ENCODE measurements at places on chromosomes 3 and 15.

DNA sequence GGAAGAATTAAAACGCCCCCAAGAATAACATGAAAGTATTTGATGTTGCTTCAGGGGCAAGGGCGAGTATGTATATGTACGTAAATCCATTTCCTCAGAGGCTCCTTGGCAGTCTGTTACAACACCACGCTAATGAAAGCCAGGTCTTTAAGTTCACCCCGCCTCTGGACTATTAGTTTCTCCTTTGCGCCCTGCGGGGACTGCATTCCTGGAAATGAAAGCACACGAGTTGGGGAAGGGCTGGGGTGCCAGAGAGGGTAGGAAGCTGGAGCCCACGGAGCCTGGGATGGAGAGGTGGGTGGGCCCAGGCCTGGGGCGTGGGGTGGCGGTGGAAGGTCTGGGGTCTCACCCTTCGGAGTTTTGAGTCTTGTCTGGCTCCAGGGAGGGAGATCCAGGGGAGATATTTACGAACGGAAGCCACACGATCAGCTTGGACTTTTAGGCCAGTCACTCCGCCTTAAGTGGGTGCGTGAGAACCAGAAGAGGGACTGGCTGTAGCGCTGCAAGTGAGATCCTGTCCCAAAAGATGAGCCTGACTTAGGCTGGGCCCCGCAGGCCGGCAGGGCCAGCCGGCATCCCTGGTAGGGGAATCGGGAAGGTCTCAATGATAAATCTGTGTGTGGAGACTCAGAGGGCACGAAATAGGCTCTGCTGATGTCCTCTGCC, 1.6 kb upstream of the PLCL2 start:
- no peak for DNase-seq

DNA sequence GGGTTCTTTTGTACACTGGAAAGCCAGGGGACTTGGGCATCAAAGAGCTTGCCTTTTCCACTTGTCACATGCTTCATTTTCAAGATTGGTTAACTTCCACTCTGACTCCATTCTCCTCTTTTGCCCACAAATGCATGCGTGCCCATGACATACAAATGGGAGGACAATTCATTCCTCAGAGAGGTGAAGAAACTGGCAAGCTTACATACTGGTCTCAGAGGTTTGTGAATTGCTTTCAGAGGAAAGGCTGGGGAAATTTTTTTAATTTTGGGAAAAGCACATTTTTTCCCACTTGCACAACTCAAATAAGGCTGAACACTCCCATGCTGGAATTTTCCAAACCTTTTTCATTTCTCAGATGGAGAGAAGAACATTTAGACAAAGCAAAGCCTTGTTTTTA, 20.9 kb upstream of the AMOTL2 start:
- DNase-seq = no peak

DNA sequence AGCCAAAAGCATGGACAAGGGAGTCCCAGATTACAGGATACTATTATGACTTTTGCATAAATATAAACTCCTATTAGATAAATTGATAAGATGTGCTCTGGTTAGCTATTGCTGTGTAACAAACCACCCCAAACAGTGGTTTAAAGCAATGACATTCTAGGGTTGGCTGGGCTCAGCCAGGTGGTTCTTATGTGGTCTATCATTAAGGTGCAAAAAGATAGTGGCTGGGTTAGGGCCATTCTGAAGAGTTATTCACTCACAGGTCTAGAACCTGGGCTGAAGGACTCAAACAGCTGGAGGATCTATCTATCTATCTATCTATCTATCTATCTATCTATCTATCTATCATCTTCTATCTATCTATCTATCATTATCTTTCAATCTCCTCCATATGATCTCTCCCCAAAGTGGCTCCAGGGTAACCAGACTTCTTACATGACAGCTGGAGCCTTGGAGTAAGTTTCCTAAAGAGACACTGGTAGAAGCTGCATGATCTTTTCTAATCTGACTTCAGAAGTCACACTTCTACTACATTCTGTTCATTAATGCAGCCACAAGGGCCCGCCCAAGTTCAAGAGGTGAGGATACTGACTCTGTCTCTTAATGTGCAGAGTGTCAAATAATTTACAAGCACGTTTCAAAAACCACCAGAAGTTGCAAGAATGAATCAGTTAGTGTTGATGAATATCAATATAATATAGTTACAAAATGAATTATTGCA, 74.9 kb upstream of the XCR1 start:
- DNase-seq = no peak

DNA sequence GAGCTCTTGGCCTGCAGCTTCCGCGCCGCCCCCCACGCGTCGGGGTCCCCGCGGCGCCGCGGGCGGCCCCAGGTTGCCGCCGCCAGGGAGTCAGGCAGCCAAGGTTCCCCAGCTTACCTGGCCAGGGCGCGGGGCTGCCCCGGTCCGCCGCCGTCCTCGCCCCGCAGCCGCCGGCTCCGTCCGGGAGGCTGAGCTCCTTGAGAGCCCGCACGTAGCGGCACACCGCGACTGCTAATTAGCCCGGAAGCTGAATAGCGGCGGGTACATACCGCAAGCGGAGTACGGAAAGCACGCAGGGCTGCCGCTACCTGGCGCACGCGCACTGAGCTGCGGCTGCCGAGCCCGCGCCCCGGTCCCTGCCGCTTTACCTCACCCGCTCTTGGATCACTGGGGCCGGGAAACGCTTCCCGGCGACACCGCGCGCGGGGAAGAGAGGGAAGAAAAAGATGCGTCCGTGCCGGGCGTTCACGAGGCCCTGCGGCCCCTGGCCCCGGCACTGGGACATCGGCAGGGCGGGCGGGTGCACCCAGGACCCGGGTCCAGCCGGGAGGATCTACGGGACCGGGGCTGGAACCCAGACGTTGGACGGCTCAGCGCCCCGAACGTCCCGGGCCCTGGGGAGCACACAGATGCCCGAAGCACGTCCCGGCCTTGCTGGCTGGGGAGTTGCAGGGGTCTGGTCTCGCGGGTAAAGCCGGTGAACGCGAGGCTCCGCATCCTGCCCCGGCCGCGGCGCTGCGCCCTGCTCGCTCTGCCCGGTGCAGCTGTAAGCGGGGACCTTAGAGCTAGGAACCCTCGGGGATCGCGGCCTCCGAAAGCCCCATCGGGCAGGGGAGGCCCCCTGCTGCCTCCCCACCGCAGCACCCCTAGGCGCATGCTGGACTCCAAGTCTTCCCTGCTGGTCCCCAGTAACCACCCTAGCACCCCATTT, at the start of gene GOLGA8B:
Gene GOLGA8B, minus strand, starts transcription at position 253 of the 931 bp plus-strand sequence. CDS start 47,739 bp downstream, outside the sequence.
- peak; percentile 75 for DNase-seq

DNA sequence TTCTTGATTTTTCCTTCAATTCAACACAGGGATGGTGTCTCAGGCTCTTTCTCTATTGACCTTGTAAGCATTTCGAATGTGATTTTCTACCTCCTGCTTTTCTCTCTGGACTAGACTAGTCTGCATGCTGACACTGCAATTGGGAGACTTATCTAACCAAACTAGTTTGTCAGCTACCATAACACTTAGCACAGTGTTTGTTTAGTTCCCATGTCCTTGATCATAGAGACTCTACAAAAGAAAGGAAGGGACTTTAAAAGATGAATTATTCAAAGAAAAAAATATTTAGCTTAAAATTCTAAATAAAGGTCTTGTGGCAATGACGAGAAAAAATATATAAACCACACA, 407.0 kb downstream of the ERC2 start:
- no peak for DNase-seq

DNA sequence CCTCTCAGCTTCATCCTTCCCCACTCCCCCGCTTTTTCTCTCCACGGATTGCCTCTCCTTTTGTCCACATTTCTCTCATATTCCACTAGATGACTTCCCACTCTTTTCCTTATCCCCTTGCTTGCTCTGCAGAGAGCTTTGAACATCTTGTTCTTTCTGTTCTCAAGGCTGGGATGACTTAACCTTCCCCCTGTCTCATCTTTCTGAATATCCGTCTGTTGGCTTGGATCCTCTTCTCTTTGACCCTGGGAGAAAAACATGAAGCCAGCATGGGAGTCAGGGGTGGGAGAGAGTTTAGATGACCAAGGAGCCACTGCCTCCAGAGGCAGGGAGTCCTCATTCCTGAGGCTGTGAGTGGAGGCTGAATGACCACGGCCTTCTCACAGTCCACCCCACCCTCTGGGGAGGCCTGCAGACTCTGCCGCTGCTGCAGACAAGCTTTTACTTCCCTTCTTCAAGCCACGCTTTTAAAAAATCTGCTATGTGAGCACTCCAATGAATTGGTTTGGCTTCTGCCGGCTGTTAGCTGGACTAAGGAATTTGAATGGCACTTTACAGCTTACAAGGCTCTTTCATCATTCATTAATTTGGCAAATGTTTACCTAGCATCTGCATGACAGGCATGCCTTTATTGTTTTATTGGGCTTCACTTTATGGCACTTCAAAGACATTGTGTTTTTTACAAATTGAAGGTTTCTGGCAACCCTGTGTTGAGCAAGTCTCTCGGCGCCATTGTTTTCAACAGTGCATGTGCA, 111.6 kb upstream of the SLC6A6 start:
- no peak for DNase-seq

- DNase-seq = no peak
These were observed 68.8 kb downstream of the CTNNB1 start for GRCh38 chr3:41267975-41268640.

- peak; percentile 23 for DNase-seq
These were observed 402 bp downstream of the WWTR1 start for GRCh38 chr3:149657321-149657925.

GRCh38 chr3:51679318-51679717, 8.3 kb downstream of the TEX264 start:
- DNase-seq = no peak

DNA sequence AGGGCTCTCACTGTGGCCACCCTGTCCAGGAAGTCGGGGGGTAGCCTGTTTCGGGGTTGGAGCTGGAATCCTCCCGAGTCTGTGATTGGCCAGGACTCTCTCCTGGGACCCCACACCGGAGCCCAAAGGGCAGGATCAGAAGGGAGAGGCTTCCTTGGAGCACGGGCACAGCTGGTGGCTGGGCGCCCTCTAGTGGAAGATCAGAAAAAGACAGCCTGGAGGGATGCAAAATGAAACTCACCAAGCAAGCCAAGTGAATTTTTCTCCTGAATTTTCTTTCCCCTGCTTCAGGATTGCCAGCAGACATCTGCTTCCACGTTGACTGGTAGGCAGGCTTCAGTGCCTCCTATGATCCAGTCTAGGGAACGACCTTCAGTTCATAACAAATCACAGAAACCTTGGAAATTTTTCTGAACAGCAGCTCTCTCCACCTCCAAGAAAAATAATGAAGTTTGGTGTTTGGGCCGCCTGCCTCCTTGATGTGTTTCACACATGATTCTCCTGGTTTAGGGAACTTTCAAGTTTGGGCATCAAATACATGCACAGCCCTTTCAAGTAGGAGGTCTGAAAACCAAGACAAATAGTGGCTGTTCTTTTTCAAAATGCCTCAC, 224.6 kb downstream of the VPS13C start:
- DNase-seq = peak; percentile 38

- no peak for DNase-seq
These were observed 32.1 kb upstream of the RFTN1 start for GRCh38 chr3:16545413-16546185.

DNA sequence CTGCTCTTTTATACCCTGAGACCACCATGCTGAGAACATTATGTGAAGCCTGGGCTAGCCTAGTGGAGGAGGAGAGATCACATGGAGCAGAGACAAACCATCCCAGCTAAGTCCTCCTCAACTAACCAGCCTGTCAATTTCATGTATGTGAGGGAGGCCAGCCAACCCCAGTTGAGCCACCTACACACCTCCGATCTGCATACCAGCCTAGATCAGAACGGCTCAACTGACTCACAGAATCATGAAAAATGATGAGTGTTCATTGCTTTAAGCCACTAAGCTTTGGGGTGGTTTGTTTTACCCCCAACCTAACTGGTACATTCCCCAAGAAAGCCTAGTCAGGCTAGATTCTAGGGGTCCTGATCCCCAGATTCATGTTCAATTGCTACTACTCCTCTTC, 19.4 kb upstream of the CA12 start:
- no peak for DNase-seq

DNA sequence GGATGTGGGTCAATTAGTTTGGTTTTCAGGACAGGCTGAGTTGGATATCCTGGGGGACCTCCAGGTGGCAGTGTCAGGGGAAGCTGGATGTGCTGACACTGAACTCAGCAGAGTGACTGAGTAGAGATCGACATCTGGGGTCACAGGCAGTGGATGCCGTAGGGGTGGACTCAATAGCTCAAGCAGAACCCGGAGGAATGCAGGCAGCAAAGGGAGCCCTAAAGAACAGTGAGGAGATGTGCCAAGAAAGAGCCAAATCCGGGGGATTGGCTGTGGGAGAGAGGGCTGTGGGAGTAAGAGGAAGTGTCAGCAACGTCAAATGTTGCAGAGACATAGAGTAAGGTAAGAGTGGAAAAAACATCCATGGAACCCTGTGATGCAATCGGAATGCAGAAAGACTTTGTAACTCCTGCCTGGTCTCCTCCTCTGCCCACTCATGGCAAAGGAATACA, 11.6 kb downstream of the CCR5AS start:
- no peak for DNase-seq

DNA sequence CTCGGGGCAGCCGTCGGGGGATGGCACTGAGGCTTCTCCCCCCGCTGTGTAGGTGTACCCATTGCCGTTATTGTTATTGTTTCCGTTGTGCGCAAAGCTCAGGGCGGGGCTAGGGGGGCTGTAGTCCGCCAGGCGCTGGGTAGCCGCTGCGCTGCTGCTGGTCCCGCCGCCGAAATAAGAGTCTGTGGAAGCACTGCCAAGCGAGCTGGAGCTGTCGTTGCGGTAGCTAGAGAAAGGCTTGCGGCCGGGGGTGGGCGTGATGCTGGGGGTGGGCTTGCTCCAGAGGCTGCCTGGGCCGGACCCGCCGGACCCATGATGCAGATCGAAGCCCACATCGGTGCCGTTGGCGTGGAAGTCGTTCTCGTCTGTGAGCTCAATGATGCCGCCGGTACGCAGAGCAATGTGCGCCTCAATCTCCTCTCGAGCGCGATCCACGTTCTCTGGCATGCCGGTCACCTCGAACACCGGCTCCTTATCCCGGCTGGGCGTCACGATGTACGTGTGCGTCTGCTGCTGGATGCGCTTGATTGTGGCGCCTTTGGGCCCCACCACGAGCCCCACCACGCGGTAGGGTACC, 1.9 kb downstream of the MEX3B start:
- DNase-seq = no peak

GRCh38 chr15:33126559-33127290, 67.8 kb downstream of the FMN1 start:
- DNase-seq = peak; percentile 83

DNA sequence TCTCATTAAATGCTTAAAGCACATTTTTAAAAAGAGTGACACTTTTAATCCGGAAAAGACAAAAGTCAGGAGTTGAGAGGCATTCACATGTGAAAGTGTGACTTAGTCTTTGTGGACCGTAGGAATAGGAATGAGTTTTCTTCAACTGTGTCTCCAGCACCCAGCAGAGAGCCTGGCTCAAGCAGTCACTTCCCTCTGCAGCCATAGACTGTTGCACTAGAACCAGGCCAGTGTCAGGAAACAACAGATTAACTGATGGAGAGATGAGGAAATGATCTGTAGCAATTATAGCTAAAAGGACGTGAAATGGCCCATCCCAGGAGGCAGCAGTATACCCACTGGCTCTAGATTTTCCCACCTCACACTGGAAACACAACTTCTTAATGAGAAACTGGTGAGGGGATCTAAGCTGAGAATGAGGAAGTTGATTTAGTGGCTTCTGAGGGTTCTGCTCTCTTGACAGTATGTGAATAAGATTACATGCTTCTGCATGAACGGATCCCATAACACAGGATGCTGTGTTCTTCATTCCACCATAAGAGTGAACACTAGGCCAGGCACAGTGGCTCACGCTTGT, 19.8 kb downstream of the CFAP92 start:
- DNase-seq = no peak

All from NCI-H774 (cell line).